ENCODE measurements at places on chromosomes 5 and 9. TPM values are rescaled to one million over a fixed set of nuclear protein-coding genes. Genes with fewer than 3 reads are reported as not detected.

- no peak for DNase-seq
- no peaks in the 10 kb centered on the region for H3K4me1 ChIP-seq
- H3K36me3 ChIP-seq = peaks cover 15% of the 10 kb centered on the region
- no peak overlapping the region for H3K27ac ChIP-seq
- no peaks in the 10 kb centered on the region for H3K27me3 ChIP-seq
Measured at GRCh38 chr9:6793203-6793602, 35.4 kb downstream of the KDM4C start.

DNA sequence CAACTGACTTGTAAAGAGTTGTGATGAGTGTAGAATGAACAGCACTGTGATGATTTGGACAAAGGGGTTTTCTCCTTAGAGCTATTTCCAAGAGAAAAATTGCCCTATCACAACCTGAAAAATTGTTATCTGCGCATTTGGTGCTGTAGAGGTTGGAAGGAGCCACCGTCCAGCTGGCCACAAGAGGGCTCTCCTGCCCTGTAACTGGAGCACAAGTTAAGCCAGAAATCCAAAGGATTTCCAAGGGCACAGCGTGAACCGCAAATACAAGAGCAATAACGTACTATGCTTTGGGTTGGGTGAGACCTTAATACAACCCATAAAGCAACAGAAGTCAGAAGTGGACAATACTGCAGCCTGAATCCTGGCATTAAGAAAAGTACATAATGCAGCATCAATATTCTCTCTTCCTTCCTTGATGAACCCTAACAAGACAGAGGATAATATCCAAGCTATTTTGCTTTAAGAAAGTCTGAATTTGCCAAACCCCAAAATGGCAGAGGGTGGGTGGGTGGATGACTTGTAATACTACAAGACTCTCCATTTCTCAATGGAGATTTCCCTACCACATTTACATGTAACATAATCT, 56.8 kb upstream of the SMIM32 start:
- DNase-seq = peak; percentile 63
- no peaks in the 10 kb centered on the region for H3K4me1 ChIP-seq
- peaks cover 6% of the 10 kb centered on the region for H3K27me3 ChIP-seq
- H3K4me3 ChIP-seq = no peak overlapping the region
- H3K36me3 ChIP-seq = no peaks in the 10 kb centered on the region

GRCh38 chr5:6755941-6756340, 42.7 kb downstream of the TENT4A start:
- no peaks in the 10 kb centered on the region for H3K4me1 ChIP-seq
- H3K4me3 ChIP-seq = no peak overlapping the region
- H3K27ac ChIP-seq = no peak overlapping the region
- DNase-seq = no peak

The GMCL2 gene
- not detected for total RNA-seq

All from muscle of leg (tissue), 16 donors.